ENCODE measurements at places on chromosomes 11 and 22.

GRCh38 chr11:92384358-92384757 is 159.7 kb downstream of the FAT3 start:
- peak; percentile 18 for DNase-seq

DNA sequence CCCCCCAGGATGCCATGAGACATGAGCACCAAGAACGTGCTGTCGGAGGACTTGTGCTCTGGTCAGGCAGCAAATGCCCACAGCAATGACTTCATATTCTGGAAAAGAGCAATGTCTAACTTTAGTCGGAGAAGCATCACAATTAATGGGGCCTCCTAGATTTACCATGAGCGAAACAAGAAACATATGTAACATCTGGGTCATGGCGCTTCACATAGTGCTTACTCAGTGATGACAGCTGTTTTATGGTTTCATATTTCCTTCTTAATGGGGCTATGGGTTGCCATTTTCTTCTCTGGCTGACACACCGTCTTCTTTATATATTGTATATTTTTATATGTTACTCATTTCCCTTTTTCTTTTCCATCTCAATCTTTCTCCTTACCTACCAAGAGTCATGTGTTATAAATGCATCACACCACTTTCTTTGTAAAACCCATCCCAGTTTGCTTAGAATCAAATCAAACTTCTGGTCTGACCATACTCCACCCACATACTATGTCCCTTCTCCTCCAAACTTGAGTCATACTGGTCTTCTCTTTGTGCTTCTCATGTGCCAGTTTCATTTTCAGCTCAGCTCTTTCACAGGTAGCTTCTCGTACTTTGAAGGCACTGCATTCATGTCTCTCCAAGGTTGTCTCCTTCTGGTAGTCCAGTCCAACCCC is 9.4 kb upstream of the CASP12 start:
- no peak for DNase-seq

GRCh38 chr22:18024276-18024939 is at the start of gene MICAL3:
Gene MICAL3 (minus strand): TSS chr22:18024561. CDS start chr22:17906812, 117,749 bp downstream.
- DNase-seq = peak; percentile 93

GRCh38 chr22:48362721-48363404 is 1464.8 kb downstream of the BRD1 start:
- DNase-seq = no peak

DNA sequence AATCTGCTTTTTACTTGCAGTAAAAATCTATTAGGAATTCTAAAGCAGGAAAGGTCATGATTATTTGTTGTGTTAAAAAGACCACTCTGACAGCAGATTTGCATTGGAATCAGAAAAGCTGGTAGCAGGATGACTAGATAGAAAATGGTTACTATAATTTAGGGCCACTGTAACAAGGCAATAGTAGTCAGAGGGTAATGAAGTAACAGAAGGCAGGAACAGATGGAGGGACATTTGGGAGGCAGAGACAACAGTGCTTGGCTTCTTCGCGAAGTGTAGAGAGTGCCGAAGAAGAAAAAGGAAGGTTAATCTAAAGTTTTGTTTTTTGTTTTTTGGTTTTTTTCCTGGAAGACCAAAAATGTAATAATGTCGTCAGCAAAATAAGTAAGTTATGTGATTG is 129.8 kb upstream of the SLC5A12 start:
- DNase-seq = no peak

DNA sequence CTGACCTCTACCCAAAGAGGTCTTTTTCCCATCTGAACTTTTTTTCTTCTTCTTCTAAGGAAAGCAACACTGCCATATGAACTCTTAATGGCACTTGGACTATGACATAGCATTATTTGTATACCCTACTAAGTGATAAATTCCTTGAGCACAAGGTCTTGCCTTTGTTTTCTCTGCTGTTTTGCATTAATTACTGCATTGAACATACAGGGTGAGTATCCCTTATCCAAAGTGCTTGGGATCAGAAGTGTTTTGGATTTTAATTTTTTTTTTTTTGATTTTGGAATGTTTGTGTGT is 48.8 kb downstream of the BID start:
- DNase-seq = no peak

GRCh38 chr11:116509551-116509950 is 263.2 kb downstream of the BUD13 start:
- DNase-seq = no peak

GRCh38 chr11:112292785-112293407 is 32.2 kb upstream of the PLET1 start:
- no peak for DNase-seq

DNA sequence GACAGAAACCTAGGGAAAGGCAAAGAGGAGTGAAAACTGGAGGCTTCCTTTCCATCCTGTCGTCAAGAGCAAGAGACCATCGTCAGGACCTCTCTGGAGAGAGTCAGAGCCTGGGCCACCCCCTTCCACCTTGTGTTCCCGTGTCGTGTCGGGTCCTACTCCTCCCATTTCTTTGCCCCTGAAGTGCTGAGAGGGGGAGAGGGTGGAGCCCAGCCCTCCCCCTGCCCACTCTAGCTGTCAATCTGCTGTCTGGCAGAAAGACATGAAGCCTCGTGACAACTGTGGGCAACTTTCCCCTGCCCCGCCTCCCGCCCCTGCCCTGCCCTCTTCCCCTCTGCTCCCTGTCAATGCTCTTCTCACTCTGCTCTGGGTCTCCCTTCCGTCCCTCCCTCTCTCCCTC is 20.6 kb downstream of the ANKK1 start:
- DNase-seq = no peak

- no peak for DNase-seq
Measured at GRCh38 chr11:7612661-7613393, 60.5 kb downstream of the CYB5R2 start.

DNA sequence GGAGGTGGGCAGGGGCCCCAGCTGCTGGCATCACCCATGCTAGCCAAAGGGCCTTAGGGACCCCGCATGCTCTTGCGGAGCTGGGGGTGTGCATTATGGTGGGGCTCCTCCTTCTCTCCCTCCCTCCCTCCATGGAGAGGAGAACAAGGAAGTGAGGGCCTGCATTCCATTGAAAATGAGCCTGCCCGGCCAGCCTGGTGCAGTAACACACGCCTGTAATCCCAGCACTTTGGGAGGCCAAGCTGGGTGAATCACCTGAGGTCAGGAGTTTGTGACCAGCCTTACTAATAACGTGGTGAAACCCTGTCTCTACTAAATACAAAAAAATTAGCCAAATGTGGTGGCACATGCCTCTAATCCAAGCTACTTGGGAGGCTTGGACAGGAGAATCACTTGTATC is 22.4 kb downstream of the SNAP29 start:
- DNase-seq = no peak

DNA sequence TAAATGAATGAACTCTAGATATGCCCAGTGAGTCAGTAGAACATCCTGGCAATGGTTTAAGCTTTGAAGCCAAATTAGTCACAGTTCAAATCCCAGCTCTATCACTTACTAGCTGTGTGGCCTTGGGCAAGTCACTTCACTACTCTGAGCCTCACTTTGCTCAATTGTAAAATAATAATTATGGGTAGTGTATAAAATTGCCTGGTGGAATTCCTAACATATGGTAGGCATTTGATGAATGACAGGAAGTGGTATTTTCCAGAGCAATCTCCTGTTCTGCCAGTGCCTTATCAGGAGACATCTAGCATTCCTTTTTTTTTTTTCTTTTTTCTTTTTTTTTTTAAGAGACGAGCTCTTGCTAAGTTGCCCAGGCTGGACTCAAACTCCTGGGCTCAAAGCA is 13.0 kb downstream of the SCN4B start:
- no peak for DNase-seq

DNA sequence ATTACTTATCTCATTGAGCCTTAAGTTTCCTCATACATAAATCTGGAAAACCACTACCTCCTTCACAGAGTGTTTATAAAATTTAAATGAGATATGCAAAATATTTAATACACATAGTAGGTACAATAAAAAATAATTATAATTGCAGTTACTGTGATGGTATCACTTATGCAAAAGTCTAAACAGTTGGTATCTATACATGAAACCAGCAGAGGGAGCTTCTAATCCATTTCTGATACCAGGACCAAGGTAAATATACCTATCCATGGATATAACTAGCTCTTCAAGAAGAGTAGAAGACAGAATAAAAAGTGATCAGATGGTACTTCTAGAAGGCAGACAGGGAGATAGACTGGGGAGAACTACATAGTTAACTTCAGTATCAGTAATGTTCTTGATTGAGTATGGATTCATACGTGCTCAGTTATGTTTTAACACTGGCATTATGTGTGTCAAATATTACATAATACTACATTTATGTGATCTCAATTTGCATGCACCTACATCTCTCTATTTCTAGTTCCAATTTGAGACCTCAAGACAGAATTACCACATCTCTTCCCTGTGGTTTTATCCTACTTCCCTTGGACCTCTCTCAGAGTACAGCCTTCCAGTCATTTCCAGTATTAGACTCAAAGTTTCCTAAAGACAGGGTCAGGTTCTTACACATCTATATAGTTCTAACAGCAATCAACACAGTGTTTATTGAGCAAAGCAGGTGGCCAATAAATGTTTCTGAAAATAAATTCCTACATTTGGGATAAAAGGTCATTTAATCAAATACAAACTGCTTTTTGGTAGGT is 13.7 kb upstream of the TSG101 start:
- DNase-seq = peak; percentile 28

- DNase-seq = no peak
Measured at GRCh38 chr22:43168471-43169309, 17.3 kb downstream of the TSPO start.

DNA sequence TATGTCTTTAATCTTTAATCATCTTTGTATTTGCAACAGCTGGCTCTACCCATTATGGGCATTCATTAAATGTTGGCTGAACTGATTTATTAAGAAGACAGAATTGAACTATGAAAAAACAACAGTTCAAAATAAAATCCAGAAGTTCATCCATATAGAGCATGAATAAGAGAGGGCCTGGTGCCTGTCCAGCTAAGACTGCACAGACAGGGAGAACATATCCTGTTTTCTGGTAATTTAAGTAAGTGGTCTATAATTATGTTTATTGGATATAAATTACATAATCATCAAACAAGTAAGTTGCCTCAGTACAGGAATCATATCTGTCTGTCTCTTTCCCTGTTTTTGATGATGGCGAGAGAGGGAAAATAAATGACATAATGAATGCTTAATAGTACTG is 137.2 kb downstream of the RBFOX2 start:
- peak; percentile 56 for DNase-seq

- no peak for DNase-seq
Measured at GRCh38 chr11:4467811-4468606, 14.4 kb upstream of the OR52K1 start.

DNA sequence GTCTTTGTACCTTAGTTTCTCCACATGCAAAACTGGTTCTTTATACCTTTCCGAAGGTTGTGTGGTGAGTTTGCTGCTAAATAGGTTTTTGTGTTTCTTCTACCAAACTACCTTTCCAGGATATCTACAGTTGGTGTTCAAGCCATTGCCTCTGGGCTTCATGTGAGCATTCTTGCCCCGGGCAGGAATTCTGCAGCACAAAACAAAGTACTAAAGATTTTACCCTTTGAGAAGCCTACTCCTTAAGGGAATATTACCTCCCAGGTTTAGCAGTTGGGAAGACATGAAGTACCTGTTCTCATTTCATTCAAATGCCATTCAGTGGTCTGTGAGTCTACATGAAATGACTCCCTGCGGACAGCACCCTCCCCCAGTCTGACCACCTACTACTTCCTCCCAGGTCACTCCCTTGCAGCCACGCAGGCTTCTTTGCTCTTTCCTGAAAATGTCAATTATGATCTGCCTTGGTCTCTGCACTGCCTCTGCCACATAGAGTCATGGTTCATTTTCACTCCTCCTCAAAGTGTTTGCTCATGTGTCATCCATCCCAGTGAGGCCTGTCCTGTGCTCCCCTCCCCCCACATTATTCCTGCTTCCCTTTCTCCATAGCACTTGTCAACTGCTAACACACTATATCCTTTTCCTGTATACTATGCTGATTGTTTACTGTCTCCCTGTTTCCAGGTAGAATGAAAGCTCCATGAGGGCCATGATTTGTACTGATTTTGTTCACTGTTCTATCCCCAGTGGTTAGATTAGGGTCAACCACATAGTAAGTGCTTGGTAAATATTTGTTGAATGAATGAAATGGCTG is 36.9 kb downstream of the PACS1 start:
- DNase-seq = no peak

- peak; percentile 87 for DNase-seq
Measured at GRCh38 chr11:45180848-45181192, 34.4 kb downstream of the PRDM11 start.

- no peak for DNase-seq
Measured at GRCh38 chr11:104625246-104625645, 273.0 kb downstream of the CASP12 start.

DNA sequence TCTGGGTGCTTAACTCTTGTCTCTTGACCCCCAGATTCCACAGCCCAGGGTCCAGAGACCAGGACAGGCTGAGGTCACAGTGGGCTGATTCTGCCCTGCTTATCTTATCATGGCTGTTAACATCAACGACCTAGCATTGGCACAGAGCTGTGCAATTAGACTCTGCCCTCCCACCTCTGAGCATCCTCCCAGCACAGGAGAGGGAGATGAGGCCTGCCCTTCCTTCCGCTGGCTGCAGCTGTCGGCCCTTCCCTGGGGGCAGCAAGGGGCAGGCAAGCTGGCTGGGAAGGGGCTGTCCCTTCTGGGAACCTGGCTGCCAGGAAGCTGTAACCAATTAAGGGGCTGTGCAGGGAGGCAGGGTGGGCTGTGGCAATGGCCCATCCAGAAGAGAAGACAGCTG is 22.5 kb downstream of the LRRC10B start:
- DNase-seq = peak; percentile 90

DNA sequence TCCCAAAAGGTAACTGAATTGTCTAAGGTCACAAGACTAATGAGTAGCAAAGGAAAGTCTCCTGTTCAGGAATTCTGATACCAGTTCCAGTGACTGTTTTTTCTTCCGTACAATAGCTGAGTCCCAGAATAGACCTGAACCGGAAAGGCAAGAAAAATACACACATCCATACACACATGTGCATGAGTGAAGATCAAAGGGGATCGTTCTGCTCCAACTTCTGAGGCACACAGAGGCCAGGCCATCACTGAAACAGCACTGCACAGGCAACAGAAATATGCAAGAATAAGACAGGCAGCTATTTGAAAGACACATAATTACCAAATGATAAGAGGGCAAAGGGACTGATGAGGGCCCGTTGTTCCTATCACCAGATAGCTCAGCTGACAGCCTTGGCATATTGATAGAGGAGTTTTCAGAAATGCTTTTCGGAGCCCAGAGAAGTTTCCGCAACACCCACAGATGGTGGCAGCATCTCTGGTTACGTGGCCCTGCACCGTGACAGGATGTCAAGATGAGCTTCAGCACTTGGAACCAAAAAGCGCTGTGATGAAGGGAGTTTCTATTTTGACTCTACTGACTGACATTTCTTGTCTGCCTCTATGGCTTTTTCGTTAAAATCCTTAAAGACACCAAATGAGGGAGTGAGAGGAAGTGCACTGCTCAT is 280.6 kb downstream of the LARGE1 start:
- DNase-seq = no peak
